ENCODE measurements at places on chromosomes 5 and 9.

DNA sequence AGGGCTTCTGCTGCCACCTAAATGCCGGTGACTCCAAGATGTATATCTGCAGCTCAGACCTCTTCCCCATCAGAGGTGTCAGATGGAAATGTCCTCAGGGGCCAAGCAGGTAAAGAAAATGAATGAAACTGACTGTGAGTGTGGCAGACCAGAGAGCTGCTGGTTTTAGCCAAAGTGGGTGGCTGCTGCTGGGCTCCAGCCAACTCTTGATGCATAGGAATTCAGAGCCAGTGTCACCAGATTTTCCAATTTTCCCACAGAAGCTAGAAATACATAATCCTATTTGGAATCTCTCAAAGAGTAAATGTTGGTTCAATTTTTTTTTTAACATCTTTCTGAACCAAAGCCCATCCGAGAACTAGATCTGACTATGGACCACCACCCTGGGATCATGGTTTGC is 161.2 kb upstream of the SPRY4 start:
- DNase-seq: no peak

DNA sequence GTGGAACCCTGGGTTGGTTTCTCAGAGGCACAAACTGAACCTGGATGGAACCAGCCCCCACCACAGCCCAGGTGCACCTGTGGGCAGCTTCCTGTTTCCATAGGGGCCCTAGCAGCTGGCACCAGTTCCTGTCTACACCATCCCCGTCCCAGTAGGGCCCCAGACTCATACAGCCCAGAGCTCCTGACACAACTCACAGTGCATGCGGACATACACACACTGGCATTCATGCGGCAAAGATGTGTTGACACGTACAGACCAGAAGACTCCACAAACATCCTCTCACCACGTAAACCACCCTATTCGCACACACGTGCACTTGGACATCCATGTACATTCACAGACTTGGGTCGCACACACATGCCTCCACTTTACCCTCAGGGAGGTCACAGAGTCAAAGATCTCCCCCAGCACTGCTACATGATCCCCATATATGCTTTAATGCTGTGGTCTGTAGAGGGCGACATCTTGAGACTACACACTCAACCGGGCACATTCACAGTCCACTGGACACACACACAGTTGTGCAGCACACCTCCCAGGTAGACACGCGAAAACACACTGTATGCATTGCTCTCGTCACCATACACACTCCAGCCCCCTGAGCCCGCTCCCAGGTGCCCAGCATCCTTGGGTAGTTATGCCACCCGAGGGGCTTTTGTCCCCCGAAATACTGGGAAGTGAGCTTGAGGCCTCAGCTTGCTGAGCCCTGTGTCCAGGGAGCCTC is 22.4 kb downstream of the CXXC5 start:
- no peak for DNase-seq

GRCh38 chr5:95217881-95218280 is 67.0 kb downstream of the MCTP1 start:
- no peak for DNase-seq

DNA sequence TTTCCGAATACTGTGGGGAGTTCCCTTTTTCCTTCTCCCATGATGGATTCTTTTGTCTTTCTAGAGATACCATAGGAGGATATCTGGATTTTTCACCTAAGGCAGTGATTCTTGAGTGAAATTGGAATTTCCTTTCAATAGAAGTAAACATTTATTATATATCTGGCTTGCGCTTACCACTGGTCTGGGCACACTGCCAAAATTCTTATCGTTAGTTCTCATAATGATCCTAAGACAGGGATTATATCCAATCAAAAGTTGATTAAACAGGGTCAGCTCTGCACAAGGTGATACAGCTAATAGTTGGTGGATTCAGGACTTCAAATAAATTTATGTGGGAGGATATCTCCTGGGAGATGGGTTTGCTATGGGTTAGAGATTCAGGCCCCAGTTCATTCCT is 9.6 kb downstream of the TLE4 start:
- no peak for DNase-seq

DNA sequence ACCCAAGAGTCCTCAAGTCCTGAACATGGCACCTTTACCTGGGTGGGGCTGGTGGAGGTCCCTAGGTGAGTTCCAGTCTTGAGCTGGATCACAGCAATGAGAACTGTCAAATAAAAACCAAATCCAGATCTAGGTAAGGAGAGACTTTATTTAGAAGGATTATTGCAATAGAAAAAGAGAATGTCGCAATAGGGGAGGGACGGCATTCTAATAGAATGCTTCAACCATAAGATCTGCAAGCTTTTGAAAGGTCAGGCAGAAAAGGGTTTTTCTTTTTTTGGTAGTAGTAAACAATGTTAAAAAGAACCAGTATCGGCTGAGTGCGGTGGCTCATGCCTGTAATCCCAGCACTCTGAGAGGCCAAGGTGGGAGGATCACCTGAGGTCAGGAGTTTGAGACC is 5.2 kb upstream of the GCNT1 start:
- no peak for DNase-seq

- DNase-seq: no peak
Observed at GRCh38 chr5:180153991-180154390, 55.0 kb downstream of the RASGEF1C start.

DNA sequence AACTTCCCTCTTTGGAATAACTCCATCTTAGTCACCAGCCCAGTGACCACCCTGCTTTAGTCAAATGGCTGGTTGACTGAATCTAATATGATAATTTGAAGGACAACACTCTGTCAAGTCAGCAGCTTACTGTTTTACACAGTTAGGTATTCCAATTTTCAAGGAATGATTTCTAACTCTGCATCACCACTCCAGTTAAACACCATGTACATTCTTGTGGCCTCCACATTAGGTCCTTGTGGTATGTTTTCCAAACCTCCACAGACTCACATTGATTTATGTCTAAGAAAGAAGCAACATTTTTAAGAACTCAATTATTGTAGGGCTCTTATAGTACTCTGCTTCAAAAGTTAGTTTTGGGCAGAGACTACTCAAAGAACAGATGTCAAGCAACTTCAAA is 110.7 kb downstream of the TLE1 start:
- no peak for DNase-seq

DNA sequence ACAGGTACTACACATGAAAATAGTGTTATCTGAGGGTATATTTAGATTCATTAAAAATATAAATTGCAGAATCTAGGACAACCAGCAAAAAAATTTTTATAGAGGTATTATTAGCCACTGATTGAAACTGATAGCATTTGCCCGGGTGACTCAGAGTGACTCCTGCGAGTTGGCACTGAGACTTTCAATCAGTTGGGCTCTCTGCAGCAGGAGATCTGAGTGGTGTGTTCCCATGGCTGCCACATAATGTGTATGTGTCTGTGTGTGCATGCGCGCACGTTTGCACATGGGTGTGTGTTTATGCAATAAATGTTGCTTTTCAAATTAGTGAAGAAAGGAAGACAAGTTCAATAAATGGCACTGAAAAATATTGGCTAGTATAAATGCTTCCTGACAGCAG is 100.1 kb upstream of the MRPS30 start:
- no peak for DNase-seq

DNA sequence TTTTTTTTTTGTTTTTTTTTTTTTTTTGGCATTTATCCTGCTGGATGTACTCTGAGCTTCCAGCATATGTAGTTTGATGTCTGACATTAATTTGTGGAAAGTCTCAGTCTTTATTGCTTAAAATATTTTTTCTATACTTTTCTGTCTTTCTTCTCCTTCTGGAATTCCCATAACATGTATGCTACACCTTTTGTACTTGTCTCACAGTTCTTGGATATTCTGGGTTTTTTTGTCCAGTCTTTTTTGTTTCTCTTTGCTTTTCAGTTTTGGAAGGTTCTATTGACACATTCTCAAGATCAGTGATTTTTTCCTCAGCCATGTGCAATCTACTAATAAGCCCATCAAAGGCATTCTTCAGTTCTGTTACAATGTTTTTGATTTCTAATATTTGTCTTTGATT is 19.4 kb upstream of the RFK start:
- no peak for DNase-seq

GRCh38 chr5:66807743-66808142 is 211.6 kb downstream of the MAST4 start:
- DNase-seq: peak; percentile 24

DNA sequence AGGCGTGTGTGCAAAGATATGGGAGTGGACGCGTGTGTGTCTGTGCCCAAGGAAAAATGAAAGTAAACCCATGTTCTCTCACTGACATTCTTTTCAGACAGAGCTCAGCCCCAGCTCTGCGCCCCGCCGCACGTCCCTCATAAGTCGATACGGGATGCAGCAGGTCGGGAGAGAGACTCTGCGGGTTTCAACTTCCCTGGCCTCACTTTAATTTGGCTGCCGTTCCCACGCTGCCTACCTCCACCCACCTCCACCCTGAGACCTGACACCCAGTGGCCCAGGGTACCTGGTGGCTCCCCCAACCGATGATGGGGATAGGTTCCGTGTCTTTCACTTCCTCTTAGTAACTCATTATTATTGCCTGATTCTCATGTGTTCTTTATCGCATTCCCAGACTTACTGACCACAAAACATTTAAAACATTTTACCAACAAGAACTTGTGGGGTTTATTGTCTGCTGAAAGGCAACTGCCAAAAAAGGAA is 19.4 kb downstream of the LHX2 start:
- DNase-seq: no peak

DNA sequence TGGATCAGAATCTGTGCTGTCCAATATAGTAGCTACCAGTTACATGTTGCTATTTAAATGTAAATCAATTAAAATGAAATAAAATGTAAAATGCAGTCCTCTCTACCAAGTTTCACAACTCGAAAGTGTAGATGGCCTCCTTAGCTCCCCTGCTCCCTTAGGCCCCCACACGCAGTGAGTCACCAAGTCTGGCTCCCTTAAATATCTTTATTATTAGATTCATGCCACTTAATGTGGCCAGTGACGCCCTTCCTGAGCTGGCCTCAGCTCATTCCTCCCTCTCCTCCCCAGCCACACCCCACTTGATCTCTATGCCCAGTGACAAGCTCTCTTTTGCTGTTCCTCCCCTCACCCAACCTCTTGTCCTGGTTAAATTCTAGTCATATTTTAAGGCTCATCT is 88.4 kb upstream of the DNAH5 start:
- no peak for DNase-seq

DNA sequence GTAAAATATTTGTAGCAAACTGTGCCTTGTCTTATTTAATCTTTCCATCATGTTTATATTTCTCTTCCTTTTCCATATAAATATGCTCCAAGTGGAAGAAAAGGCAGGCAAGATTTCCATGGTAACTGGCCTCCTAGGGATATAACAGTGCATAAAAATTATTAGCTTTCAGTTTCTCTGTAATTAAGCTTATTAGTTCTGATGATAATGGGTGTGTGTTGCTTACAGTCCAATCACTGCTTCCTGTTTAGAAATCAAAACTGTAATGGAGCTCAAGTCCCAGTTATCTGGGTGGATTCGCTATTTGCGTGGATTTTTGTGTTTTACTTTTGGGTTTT is 213.0 kb downstream of the PJA2 start:
- DNase-seq: no peak

- peak; percentile 47 for DNase-seq
Observed at GRCh38 chr9:130461218-130461630, 16.5 kb downstream of the ASS1 start.

DNA sequence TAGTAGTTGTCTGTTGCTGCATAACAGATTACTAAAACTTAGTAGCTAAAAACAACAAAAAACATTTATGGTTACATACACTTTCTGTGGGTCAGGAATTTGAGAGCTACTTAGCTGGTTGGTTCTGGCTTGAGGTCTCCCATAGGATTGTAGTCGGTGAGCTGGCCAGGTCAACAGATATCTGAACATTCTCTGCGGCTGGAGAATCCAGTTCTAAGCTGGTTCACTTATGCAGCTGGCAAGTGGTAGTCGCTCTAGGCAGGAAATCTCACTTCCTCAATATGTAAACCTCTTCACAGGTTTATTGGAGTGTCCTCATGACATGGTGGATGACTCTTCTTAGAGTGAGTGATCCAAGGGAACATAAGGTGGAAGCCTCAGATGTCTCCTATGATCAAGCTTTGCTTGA is 65.7 kb upstream of the TNFAIP8 start:
- no peak for DNase-seq

- no peak for DNase-seq
Observed at GRCh38 chr9:130245474-130245873, 20.1 kb upstream of the HMCN2 start.

DNA sequence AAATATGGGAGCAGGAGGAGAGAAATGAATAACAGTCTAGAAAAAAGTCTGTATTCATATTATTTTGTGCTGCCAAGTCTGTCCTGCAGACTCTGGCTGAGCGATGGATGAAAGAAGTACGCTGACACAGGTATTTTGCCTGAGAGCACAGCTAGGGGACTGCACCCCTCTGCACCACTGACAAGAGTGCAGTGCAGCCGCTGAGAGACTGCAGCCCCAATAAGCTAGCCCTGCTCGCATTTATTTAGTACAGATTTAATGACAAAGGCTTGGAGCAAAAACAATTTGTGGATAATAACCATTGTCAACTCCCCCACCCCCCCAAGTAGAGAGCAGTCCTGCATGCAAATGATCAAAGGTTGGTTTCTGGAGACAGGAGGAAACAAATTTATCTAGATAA is 13.3 kb upstream of the MRPS30 start:
- DNase-seq: no peak

DNA sequence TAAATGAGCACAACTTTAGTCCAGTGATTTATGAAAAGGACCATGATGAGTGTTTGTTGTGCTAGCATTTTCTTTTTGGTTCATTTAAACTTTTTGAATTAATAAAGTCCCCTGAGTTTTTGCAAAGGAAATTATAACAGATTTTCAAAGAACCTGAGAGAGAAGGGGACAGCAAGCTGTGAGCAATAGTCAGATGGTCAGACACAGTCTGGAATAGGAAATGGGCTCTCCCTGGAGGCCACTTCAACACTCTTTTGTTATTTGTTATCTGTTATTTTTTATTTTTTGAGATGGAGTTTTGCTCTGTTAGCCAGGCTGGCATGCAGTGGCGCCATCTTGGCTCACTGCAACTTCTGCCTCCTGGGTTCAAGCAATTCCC is 171.1 kb downstream of the ARHGEF28 start:
- no peak for DNase-seq

- DNase-seq: no peak
Observed at GRCh38 chr5:51889703-51890102, 506.5 kb downstream of the ISL1 start.

- DNase-seq: no peak
Observed at GRCh38 chr5:133433641-133434040, 178.7 kb downstream of the FSTL4 start.

DNA sequence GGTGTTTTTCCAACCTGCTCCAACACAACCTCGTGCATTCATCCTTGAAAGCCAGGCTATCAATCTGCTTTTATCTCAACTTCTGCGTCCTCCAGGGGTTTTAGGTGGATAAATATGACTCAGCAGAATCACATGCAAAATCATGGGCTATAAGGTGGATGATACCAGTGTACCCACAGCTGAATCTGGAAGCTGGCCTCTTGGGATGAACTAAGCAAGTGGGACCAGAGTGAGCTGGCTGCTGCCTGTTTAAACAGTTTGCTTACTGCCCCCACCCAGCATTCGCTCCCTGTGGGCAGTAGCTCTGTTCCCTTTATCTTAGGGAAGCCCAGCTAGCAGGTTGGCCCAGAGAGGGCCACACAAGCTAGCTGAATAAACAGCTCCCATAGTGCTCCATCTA is 194.0 kb downstream of the CRB2 start:
- DNase-seq: no peak

- DNase-seq: no peak
Observed at GRCh38 chr5:100904259-100904861, 1.3 kb upstream of the ST8SIA4 start.
